ENCODE measurements at places on chromosomes 4 and X.

GRCh38 chr4:19187691-19188090, 1064.0 kb upstream of the SLIT2 start:
- no peak for DNase-seq

- DNase-seq, result no peak
These were observed 48.3 kb upstream of the NOCT start for GRCh38 chr4:138967313-138967712.

- DNase-seq, result no peak
These were observed 535.3 kb upstream of the RPS6KA3 start for GRCh38 chrX:20802036-20802435.

DNA sequence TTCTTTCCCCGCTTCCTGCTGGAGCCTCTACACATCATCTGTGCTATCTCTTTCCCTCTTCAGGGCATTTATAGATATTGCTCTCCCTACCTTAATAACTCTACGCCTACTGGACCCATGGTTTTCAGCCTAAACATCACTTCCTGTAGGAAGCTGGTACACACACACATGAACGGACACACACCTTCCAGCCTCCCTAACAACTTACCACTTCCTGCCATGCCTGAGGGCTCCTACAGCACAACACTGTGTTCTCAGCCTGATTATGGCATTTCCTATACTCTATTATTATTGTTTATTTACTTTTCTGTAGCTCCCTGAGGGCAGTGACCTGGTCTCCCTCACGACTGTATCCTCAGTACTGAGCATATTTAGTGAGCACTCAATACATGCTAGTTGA, 163.6 kb upstream of the MAP3K15 start:
- no peak for DNase-seq

DNA sequence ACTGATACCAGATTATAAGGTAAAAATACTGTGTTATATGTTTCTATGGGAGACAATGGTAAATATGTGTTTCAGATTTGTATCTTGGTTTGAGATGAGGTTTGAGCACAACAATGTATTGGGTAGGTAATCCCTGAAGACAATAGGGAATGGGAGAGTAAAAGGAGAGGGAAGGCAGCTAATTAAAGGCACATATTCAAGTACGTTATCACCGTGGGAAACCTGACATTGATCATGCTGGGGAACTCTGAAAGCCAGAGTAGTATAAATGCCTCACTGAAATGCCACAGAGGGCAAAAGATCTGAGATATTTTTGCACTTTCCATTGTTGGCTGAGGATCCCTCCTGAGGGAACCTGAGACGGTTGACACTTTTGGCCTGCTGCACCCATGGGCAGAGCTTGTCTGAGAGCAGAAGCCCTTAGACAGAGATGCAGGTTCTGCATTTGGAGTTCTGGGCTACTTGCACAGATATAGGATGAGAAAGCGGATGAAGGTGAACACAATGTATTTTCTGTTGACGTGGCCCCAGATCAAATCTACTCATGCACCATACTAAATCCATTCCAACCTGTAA, 506.7 kb downstream of the PCDH18 start:
- no peak for DNase-seq

DNA sequence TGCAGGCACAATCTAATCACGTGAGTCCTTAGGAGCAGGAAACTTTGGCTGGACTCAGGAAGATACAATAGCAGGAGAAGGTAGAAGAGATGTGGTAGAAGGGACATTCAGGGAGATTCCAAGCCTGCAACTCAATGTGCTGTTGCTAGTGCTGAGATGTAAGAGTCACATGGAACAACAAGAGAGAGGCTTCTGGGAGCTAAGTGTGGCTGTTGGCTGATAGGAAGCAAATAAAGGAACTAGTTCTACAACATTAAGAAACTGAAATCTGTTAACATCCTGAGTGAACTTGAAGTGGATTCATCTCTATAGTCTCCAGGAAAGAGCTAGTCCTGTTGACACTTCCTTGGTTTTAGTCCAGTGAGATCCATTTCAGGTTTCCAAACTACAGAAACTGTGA, 1207.4 kb downstream of the ADGRL3 start:
- no peak for DNase-seq

DNA sequence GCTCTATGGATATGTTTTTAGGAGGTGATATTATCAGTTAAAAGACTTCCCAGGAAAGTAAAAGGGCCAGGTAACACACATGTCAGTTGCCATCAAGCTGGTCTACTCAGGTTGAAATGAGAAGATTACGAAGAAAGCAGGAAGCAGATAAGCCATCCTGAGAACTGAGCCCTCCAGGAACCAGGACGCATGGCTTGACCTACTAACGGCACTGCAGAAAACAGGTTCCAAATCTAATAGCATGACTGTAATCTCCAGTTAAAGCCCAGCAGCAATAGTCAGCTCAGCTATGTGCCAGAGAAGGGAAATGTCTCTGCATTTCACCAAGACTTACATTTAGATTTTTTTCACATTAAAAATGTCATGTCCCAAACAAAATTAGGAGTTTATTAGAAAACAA, 77.9 kb downstream of the APBB2 start:
- DNase-seq, result no peak

DNA sequence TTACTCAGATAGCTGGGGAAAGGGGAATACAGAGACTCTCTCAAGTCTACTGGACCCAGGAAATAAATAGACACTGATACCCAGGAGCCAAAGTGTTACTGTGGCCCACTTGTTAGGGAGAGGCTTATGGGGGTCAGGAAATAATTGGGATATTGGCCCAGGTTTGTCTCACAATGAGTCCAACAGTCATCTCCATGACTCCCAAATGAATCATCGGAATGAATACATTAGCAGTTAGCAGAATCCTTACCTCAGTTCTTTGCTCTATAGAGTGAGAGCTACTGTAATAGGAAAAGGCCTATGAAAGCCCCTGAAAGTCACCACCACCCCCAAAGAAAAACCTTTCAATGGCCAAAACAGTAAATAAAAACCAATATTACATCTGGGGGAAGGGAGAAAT, 42.4 kb upstream of the ARHGEF6 start:
- no peak for DNase-seq

DNA sequence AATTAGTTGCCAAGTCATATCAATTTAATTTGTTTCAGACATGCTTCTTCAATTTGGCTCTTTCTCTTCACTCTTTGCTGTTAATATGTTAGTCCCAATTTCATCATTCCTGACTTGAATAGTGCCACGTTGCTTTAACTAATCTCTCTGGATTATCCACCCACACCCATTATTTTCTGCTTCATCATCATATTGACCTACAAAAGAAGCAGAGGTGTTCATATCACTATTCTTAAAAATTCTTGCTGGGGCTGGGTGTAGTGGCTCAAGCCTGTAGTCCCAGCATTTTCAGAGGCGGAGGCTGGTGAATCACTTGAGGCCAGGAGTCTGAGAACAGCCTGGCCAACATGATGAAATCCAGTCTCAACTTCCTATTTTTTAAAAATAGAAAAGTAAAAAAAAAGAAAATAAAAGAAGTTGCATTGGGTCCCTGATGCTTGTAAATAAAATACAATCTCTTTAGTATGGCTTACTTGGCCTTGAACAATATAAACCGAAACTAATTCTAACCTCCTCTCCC, 65.7 kb upstream of the KCNIP4 start:
- no peak for DNase-seq

GRCh38 chr4:22932326-22932725, 239.6 kb downstream of the GBA3 start:
- DNase-seq, result no peak

GRCh38 chrX:138485224-138485623, 226.3 kb downstream of the FGF13 start:
- DNase-seq, result no peak

DNA sequence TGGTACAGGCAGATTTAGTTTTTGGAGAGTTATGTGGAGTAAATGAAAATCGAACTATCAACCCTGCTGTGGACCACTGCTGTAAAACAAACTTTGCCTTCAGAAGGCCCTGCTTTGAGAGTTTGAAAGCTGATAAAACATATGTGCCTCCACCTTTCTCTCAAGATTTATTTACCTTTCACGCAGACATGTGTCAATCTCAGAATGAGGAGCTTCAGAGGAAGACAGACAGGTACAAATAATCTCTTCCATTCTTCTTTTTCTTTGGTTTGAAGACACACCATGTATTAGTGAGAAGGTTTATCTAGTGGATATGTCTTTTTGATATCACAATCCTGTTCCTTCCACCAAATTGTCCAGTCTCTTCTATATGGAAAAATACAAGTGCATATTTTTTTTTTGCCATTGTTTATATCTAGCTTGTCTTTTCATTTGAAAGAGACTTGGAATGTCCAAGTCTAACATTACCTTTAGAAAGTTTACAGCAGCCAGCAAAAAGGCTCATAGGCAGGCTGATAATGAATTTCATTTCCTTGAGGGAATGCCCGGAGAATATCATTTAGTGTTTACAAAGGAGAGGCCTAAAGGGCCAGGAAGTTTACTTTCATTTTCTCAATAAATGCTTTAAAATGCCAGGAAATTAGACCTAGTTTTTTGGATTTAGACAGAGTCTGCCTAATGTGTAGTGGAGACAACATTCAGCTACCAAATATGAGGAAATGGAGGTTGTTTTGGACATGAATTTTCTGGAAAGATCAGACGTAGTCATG, 18.6 kb downstream of the AFM start:
- DNase-seq, result no peak

DNA sequence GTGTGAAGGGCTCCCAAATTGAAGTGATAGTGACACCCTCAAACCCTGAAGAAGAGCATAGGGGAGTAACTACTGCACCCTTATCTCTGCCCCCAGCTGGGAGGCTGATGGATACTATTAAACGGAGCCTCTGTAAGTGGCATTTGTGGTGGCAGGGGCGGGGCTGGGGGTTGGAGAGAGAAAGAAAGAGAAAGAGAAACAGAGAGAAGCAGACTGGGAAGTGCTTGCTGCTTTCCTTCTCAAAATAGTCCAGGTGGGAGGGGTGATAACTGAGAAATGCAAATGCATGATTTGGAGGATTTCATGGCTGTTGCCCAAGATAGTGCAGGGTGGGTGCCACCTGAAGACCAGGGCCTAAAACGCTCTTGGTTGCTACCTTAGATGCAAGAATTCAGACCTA, 253.5 kb upstream of the GATB start:
- no peak for DNase-seq

DNA sequence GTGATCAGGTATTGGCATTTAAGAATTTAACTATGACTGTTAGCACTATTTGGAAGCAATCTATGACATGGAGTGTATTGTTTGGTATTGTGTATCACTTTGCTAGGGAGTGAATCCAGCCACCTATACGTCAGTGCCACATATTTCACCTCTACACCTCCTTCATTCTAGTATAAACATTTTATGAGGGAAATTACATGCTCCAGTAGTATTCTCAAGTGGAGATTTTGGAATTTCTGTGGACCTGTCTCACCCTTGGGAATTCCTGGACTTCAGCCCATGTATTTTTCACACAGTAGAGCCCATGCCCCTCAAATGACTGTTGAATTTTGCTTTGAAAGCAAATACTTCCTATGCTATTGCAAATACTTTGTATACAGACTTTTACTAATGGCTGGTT, 11.3 kb downstream of the BST1 start:
- no peak for DNase-seq

DNA sequence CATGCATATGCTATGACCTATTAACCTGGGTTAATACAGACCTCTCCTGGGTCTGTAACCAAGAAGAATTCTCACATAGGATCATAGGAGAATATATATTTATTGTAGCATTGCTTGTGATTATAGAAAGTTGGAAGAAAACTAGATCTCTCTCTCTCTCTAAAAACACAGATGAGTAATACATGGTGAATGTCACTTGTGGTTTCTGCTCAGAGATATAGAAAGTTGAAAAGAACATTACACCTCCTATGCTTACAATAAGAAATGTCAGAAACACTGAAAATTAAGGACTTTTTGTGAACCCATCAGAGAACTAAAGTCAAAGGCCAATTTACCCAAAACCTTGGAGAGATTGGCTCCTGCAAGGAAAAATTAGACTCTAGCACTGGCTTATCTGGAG, 1389.5 kb downstream of the FAM133A start:
- DNase-seq, result no peak

- DNase-seq, result no peak
These were observed 277.2 kb downstream of the EPHA5 start for GRCh38 chr4:65393078-65393477.

DNA sequence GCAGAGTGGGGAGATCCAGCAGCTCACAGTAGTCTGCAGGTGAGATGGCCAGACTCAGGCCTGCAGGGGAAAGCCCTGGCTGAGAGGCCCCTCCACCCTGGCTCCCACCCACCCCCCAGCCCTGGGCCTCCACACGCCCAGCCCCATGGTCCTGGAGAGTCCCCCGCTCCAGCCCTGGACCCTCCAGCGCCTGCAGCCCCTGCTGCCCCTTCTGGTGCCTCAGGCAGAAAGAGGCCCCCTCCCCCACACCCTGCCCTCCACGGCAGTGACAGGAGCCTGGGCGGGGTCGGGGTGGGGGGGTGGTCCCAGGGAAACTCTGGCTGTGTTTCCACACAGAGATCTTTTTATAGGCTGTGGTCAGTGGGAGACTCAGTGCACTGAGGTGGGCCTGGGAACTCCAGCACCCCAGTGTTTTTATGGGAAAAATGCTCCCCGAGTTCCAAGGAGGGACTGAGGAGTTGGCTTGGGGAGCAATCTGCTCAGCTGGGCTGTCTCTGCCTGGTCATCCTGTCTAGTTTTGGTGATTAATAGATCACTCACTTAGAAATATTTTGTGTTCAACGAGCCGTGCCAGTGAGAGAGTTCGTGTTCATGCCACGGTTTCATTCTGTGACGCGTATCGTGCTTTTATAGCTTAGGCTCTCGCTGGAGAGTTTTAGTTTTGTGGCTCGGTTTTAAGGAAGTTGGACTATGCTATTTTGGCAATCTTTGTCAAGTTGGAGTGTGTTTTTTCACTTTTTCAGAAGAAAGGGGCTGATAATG, 53.1 kb upstream of the HGFAC start:
- DNase-seq, result no peak

DNA sequence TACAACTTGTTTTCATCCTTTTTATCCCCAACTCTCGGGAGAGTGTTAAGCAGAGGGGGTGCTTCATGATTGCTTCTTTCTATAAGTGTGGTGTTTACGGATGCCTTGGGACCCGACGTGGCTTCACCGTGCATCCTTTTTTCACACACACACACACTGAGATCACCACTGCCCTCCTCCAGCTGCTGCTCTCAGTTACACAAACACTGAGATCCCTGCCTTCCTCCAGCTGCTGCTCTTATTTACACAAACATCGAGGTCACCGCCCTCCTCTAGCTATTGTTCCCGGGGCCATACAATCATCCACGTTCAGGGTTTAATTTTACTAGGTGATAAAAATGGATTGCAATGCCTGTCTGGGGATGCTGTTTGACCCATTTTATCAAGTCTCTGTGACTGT, 155.4 kb upstream of the FAM9B start:
- no peak for DNase-seq

DNA sequence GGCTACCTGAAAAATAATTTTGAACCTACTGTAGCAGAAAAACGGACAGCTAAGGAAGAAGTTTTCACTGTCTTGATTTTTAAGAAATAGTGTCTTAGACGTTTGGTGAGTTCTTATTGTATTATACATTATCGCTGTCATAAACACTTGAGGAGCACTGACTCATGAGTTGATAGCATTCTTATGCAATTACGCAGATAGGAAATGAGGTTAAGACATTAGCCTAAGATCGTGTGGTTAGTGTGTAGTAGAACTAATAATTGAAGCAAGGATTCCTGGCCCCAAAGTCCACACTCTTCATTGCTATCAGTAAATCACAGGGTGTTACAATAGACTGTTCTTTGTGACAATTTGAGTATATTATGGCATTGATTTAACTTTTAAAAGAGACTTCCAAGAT, 238.1 kb downstream of the ARAP2 start:
- no peak for DNase-seq

- DNase-seq, result no peak
These were observed 187.7 kb upstream of the GATB start for GRCh38 chr4:151948351-151949016.
